ENCODE measurements at places on chromosomes 16 and 17.

GRCh38 chr17:42759982-42760651 is 910 bp upstream of the RAMP2 start:
- no peak for DNase-seq

DNA sequence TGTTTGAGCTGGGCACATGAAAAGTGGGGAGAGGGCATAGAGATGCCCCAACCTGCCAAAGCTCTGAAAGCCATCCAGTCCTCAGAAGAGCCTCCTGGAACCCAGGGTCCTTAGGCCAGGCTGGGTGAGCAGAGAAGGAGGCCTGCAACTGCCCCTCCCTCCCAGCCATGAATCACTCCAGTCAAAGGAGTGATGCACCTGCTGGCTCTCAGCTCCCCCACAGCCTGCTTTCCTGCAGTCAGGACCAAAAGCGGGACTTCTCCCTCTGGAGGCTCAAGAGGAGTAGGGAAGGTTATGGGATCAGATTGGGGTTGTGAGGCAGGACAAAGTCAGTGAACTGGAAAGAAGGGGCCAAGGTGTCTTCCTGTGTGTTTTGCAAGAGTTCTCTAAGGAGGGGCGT is 145.6 kb downstream of the TMEM132E start:
- DNase-seq: peak; percentile 36

DNA sequence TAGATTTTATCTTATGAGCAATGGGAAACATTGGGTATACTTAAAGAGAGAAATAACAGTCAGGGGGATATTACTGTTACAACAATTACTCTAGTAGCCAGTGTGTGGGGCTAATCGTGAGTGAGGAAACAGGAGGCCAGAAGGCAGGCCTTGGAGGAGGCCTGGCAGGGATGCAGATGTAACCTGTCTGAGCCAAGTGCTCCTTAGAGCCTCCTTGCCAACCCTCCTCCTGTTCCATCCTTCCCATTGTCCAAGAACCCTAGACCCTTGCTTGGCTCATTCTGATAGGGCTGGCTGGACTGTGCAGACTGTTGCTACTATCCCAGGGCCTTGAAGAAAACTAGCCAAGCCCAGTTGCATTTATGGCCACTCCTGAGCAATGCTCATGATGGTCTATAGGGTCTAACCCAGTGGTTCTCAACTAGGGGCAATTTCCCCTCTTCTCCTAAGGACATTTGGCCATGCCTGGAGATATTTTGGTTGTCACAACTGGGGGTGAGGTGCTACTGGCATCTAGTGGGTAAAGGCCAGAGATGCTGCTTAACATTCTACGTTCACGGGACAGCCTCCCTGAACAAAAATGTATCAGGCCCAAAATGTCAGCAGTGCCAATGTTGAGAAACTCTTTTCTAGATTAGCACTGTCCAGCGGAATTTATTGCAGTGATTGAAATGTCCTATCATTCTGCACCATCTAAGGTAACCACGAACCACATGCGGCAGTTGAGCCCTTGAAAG is 24.4 kb upstream of the WSCD1 start:
- no peak for DNase-seq

DNA sequence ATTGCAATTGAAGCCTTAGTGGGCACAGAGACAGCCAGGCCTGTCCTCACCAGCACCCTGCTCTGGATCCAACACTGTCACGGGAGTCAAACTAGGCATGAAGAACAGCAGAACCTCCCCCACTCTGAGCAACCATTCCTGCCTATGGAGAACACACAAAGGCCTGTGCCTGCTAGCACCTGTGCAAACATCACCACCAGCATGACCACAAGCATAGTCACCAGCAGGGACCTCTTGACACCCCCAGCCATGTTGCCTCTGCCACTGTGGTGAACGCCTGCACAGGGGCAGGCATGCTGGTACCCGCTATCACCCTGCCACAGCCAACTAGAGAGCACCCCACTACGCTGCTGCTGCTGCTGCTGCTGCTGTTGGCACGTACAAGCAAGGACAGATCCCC is 51.7 kb downstream of the CMC2 start:
- no peak for DNase-seq
